Mesenteric fat pad (tissue), 1 donor: ENCODE measurements at places on chromosomes 12 and 14.

DNA sequence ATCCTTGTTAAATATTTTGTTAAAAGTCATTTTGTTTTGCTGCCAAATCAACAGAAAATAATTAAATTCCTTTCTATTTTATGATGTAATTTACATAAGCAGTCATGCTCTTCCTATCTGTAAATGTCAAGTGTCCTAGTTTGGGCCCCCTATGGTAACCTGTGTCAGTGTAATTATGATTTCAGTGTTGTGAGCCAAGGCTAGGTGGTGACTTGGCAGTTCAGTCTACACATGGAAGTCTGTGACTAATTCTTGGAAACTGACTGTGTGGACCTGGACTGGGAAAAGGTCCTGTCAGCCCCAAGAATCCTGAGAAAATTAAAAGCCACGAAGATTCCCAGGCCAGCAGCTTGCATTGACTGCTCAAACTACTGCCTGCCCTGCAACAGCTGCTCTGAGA, 371.0 kb downstream of the FUT8 start:
- no peak for DNase-seq

- no peak for DNase-seq
Observed at GRCh38 chr14:54170301-54170700, 213.7 kb upstream of the BMP4 start.

DNA sequence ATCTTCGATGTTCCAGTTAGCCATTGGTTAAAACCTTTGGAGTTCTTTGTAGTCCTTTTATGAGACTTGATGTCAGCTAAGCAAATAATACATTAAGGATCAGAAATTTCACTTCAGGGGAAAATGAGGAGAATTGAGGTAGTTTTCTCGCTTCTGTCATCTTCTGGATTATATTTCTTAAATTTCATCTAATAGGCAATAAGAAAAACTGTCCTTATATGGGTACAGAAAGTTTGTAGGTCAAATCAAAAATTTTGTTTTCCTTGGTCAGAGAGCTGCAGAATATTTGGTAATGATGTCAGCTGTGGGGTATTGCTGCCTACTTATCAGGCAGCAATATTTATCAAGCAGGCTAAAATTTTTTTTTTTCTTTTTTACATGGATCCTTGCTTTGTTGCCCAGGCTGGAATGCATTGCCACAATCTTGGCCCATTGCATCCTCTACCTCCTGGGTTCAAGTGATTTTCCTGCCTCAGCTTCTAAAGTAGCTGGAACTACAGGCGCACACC, 37.1 kb downstream of the RIMKLB start:
- DNase-seq = no peak

DNA sequence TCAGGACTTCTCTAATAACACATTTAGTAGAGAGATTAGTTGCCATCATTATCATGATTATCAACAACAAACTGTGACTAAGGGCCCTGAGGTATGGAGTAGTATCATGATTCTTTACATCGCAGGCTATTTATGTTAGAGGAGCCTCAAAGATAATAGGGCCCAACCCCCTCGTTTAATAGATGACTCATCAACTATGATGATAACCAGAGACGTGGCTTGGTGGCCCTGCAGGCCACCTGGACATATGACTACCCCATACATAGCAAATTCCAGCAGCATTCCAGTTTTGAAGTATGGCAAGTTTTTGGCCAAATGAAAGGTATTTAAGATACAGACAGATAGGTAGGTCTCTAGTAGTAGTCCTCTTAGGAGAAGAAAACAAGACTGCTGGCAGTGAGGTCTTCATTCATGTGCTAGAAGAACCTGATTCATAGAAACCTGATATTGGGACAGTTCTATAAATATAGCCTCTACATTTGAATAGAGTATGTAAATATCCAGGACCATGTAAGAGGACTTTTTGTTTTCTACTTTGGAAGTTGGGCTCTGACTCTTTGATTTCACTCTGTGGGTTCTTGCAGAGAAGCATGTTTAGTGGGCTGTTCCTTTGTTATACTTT, 5.6 kb downstream of the RIC8B start:
- DNase-seq = no peak

- DNase-seq = no peak
Observed at GRCh38 chr12:107152315-107152714, 59.0 kb upstream of the CRY1 start.

DNA sequence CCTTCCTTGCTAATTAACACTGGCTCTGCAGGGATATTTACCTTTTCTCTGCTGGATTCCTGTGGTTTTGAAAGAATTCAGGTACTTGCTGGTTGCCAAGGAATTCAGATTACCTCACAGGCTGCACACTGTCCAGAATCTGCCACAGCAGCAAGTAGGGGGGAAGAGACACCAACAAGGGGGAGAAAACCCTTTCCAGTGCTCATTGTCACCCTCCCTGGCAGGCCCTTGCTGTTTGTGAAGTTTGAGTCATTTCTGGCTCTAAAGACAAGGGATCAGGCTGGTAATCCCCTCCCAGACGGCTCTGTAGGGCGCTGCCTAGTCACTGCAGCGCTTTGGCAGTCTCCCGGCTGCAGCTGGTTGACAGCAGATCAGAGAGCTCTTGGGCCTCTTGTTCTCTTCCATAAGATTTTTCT, 50.8 kb downstream of the TTLL5 start:
- no peak for DNase-seq

- DNase-seq = no peak
Observed at GRCh38 chr12:80778005-80778541, 61.4 kb downstream of the MYF5 start.

GRCh38 chr12:47214771-47215170, 135.0 kb upstream of the AMIGO2 start:
- DNase-seq = no peak

DNA sequence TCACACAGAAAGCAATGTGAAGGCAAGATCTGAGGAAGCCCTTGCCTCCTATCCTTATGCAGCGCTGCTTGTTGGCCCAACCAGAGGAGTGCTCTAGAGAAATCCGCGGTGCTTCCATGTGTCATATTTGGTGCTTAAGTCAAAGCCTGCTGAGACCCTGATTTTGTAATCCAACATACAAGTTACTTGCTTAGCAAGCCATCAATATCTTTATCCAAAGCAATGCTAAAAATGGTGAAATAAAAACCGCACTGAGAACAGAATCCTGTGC, 250.0 kb downstream of the MED13L start:
- DNase-seq = no peak

- DNase-seq = no peak
Observed at GRCh38 chr12:97960741-97961608, 498.4 kb downstream of the RMST start.

- no peak for DNase-seq
Observed at GRCh38 chr12:28787151-28787550, 361.9 kb upstream of the FAR2 start.

GRCh38 chr12:20368114-20368650, at the start of gene PDE3A:
TSS of gene PDE3A (plus strand) at chr12:20368537. CDS start at chr12:20369285, 748 bp downstream.
- no peak for DNase-seq

DNA sequence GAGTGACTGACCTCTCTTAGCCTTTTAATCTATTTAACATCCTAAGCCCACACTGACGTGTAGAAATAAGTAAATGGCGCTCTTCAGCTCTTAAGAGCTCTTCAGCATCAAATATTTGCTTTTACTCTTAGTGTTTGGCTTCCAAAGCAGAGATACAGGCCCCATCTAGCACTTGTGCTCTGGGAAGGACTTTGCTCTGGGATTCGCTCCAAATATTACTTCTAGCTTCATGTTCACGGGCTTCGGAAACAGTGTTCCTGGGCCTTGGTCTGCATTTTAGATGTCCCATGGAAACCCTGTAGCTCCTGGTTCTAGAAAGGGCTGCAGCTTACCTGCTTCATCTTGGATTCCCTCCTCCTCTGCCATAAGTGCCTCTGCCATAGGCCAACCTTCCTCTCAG, 2.7 kb upstream of the NKX2-8 start:
- DNase-seq = no peak

DNA sequence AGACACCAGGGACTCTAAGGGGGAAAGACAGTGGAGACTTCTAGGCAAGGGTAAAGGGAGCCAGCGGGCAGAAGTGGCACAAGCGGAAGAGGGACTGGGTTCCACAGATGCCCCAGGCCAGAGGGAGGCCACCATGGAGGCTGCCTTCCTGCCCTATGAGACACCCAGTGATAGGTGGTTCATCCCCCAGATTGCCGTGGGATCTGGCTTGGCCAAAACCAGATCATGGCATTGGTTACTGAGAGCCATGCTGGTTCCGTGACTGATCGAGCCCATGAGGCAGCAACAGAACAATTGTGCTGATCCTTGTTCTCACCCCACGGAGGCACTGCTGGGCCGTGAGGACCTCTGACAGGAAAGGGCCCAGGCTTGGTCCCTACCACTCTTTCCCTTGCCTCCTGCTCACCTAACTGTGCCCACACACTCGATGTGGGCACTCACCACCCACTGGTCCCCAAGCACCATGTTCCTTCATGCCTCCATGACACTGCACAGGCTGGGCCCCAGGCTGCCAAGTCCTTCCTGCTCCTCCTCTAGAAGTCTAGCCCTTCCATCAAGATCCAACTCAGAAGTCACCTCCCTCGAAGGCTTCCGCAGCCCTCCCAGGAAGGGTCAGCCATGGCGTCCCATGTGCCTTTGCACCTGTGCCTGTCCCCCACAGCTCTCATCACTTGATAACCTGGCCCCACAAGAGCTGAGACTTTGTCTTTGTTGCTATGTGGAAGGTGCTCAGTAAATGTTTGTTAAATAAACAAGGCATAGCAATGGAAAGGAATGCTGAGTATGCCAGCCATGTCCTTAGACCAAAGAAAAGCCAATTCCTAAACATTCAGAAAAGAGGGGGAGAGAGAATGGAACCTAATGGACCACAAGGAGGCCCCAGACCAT, 7.3 kb downstream of the KRT79 start:
- DNase-seq = no peak

- DNase-seq = peak; percentile 28
Observed at GRCh38 chr14:101957406-101958234, 6.8 kb upstream of the DYNC1H1 start.

DNA sequence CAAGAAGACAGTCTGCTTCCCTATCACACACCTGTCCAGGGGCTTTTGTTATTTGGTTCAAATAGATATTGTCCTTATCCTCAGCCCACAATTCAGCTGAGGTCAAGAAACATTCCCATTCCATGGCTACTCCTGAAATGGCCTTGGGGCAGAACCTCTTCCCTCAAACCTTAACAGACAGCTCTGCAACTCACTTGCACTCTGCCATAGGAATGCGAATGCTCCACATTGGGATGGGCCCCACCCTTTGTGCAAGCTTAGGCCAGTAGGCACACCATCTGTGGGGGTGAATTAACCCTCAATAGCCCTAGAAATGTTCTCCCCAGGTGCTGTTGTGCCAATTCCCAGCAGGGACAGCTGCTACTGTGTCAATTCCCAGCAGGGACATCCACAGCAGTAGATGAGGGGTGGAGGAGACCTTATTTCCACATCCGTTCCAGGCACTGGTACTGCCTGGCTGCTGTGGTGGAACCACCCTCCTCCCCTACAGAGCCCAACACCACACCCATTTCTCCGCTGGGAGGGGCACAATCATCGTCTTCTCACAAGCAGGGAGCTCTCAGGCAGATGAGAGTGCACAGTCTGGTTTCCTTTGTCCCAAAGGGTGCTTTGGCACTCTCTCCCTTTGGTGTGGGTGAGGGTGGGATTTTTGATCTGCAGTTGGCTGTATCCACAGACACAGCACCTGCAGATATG, 42.3 kb upstream of the GLIPR1 start:
- no peak for DNase-seq

DNA sequence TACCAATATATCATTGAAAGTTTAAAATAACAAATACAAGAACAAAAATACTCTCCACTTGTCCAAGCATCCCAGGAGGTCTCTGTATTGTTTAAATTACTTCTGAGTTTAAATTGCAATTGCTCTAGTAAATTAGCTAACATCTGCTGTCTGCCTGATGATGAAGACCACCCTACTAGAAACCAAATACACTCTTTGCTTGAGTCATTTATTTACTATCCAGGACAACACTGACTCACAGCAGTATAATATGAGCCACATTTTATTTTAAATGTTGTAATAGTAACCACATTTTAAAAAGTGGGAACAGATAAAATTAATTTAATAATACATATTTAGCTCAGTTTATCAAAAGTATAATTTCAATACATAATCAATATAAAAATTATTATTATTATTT, 62.9 kb upstream of the EEA1 start:
- no peak for DNase-seq

DNA sequence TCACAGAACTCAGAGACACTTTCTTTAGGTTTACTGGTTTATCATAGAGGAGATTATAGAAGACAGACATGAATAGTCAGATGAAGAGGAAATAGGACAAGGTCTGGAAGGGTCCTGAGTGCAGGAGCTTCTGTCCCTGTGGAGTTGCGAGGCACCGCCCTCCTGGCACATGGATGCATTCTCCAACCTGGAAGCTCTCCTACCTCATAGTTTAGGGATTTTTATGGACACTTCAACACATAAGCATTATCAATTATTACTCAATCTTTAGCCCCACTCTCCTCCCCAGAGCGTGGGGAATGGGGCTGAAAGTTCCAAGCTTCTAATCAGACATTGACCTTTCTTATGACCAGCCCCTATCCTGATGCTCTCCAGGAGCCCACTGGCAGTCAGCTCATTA, 12.6 kb upstream of the KRT7 start:
- peak; percentile 37 for DNase-seq

- no peak for DNase-seq
Observed at GRCh38 chr12:52084491-52085231, 5.2 kb downstream of the SMIM41 start.

GRCh38 chr12:101019667-101020066, 190.4 kb downstream of the SLC5A8 start:
- DNase-seq = no peak

GRCh38 chr14:21537090-21537424, 10.9 kb upstream of the SALL2 start:
- no peak for DNase-seq

DNA sequence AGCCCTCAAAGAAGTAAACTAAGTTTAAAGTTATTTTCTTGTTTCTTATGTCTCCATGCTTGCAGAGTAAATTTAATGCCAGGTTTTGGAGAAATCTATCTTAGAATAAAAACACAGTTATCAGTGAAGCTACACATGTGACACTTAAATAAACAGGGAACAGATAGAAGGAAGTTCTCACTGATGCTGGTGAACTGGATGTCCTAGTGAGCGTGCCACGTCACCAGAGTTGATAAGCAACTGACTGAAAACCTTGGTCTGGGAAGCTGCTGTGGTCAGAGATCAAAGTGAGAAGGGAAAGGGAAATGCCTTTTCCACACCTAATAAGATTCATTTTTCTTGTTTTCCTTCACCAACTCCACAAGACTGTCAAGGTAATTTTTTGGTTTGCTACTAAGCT, 74.8 kb upstream of the PCED1B start:
- DNase-seq = no peak
